Stimulated activated CD8-positive, alpha-beta memory T cell treated with anti-CD3 and anti-CD28 coated beads, Interleukin-7, amount 100 ng/mL, for 1 hour (primary cell): ENCODE measurements at places on chromosomes 2 and 18.

GRCh38 chr2:138267902-138268254 is 233.7 kb upstream of the SPOPL start:
- no peak for DNase-seq

DNA sequence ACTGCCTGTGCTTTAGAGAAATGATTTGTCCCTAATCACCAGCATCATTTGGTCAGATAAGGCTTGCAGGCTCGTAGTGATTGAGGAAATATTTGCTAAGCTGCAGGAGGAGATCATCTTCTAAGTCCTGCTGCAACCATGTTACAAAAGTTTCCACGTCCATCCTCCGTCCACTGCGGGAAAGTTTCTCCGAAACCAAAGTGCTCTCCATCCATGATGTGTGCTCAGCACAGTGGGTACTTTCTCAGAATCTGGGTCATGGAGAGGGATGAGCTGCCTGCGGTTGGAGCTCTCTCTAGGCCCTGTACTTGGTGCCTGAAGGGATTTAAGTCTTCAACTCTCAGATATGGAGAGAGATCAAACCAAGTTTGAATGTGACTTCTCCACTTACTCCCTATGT is 39.3 kb downstream of the IL1RL2 start:
- no peak for DNase-seq

DNA sequence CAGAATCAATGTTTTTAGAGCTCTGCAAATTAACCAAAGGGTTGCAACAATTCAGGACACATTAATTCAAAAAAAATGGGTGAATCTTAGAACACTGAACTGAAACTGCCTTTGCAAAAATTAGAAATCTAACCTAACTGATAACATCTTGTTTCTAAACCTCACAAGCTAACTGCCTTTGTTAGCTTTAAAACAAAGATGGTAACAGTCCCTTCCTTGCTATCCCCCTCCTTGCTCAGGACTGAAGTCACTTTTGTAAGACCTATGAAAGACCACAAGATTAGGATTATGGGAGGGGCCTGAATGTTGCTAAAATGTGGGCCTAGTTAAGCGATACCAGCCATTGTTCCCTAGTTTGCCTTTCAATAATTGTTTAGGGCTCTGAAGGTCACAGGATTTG is 44.9 kb upstream of the LONRF2 start:
- DNase-seq = no peak

DNA sequence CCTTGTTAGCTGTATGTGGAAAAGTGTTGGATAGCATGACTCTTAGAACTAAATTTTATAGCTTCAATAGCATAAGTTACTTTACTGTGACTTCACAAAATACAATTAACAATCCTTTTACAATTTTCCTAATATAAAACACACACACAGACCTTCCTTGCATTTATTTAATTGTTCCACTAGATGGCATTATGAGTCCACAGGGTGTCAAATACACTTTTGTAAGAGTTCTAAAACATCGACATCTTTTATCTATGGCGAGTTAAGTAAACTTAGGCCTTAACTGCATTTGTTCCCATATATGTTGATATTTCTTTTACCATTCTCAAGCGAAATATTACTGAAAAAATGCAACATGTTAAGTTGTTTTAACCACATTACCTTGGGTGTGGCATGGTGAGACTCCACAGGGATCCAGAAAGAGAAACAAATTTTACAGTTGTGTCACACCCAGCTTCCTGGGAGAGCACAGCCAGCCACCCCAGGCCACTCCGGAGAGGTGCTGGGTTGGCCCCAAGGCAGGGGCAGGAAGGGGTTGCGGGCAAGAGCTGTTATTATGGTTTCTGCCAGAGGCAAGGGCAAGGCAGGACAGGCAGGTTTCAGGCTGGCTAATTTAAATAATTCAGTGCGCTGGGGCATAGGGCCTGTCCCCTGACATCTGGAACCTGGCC is 312.4 kb upstream of the MC4R start:
- DNase-seq = no peak

GRCh38 chr18:240175-240574 is 27.7 kb downstream of the THOC1 start:
- DNase-seq = no peak

GRCh38 chr2:98191883-98192282 is 104.9 kb downstream of the VWA3B start:
- no peak for DNase-seq

DNA sequence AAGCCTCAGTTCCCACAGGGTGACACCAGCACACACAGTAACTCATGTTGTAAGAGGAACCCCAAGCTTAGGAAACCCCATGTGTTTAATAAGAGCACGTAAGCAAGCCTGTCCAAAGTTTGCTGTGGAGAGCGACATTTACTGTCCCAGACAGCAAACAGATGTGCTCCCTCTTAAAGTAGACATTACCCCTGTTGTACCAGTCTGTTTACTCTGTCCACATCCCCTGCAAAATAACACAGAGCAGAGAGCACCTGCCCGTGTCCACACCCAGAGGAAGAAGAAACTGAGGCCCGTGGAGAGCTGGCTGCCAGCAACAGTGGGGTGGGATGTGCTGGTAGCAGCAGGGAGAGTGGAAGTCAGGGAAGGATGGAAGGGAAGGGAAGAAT is 243.5 kb downstream of the GBX2 start:
- DNase-seq = no peak

GRCh38 chr2:170679607-170680079 is 35.5 kb upstream of the SP5 start:
- no peak for DNase-seq

GRCh38 chr2:196712867-196713266 is 73.4 kb downstream of the CCDC150 start:
- DNase-seq = no peak
